ENCODE measurements at places on chromosomes 11 and 22.

GRCh38 chr11:45649544-45650165 lies 15.8 kb downstream of the CHST1 start:
- no peak for DNase-seq

DNA sequence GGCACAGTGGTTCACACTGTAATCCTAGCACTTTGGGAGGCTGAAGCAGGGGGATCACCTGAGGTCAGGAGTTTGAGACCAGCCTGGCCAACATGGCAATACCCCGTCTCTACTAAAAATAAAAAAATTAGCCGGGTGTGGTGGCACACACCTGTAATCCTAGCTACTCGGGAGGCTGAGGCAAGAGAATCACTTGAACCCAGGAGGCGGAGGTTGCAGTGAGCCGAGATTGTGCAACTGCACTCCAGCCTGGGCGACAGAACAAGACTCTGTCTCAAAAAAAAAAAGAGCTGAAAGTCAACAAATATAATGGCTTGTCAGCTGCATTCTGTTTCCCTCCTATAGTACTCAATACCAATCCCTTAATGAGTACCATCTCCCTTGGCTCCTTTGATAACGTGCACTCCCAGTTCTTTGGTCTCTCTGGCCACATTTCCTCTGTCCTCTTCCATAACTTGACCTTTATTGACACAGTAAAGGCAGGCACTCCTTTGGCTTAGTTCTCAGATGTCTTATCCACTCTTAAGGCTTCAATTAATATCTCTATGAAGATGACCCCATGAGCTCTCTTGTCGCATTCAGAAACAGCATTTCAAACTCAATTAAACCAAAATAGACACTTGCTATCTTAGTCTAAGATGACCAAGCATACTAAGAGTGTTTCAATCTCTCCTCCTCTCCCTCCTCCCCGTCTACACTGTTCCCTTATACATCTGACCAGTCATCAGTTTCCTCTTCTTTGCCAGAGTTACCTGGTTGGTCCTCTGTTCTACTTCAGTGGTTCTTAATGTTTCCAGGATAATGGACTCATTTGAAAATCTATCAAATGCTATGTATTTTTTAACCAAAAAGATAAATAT lies 4.8 kb downstream of the MAPK1 start:
- DNase-seq, result no peak

DNA sequence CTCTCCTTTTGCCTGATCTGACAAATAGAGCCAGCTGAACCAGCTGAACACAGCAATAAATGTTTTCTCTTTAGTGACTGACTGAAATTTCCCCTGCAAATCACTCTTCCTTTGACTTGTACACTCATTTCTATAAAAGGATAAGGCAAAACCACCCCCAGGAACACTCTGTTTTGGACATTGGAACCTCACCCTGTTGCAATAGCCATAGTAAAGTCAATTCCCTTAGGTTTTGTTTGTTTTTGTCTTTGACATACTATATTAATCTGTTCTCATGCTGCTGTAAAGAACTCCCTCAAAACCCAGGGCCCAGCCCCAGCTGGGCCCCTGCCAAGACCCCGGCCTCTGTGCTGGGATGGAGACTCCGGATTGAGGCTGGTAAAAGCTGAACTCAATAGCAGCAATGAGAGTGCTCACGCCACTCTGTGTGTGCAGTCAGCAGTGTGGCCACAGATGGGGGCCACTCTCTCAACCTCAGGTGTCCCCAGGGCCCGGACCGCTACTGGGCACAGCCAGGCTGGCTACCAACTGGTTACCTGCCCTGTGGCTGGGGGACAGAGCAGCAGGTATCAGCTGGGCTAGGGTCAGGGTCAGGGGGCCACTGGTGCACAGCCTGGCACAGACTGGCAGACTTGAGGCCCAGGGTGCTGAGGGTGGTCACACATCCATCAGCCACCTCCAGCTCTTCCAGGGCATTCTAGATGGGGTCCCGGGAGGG lies 597.4 kb downstream of the LUZP2 start:
- DNase-seq, result no peak

- no peak for DNase-seq
Observed at GRCh38 chr11:88680806-88681205, 343.3 kb upstream of the CTSC start.

- DNase-seq, result no peak
Observed at GRCh38 chr11:46661836-46662235, 38.6 kb downstream of the ARHGAP1 start.

GRCh38 chr11:114416441-114416961 lies 16.0 kb downstream of the RBM7 start:
- no peak for DNase-seq

GRCh38 chr11:79198898-79199250 lies 242.0 kb downstream of the TENM4 start:
- DNase-seq, result no peak

- DNase-seq, result no peak
Observed at GRCh38 chr11:88689548-88690240, 352.2 kb upstream of the CTSC start.

- no peak for DNase-seq
Observed at GRCh38 chr11:121555121-121555520, 102.4 kb upstream of the SORL1-AS1 start.

DNA sequence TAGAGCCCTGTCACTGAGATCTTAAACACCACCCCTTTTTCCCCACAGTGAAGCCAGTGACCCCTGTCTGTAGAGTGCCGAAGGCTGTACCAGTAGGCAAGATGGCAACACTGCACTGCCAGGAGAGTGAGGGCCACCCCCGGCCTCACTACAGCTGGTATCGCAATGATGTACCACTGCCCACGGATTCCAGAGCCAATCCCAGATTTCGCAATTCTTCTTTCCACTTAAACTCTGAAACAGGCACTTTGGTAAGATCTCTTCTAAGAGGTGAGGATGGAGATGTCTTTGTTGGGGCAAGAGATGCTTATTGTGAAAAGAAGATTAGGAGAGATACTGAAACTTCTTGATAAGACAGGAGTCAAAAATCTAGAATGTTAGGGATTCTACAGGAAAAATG lies 75.9 kb downstream of the JAM3 start:
- DNase-seq, result no peak

- DNase-seq, result no peak
Observed at GRCh38 chr11:26849036-26849435, 127.2 kb upstream of the SLC5A12 start.

DNA sequence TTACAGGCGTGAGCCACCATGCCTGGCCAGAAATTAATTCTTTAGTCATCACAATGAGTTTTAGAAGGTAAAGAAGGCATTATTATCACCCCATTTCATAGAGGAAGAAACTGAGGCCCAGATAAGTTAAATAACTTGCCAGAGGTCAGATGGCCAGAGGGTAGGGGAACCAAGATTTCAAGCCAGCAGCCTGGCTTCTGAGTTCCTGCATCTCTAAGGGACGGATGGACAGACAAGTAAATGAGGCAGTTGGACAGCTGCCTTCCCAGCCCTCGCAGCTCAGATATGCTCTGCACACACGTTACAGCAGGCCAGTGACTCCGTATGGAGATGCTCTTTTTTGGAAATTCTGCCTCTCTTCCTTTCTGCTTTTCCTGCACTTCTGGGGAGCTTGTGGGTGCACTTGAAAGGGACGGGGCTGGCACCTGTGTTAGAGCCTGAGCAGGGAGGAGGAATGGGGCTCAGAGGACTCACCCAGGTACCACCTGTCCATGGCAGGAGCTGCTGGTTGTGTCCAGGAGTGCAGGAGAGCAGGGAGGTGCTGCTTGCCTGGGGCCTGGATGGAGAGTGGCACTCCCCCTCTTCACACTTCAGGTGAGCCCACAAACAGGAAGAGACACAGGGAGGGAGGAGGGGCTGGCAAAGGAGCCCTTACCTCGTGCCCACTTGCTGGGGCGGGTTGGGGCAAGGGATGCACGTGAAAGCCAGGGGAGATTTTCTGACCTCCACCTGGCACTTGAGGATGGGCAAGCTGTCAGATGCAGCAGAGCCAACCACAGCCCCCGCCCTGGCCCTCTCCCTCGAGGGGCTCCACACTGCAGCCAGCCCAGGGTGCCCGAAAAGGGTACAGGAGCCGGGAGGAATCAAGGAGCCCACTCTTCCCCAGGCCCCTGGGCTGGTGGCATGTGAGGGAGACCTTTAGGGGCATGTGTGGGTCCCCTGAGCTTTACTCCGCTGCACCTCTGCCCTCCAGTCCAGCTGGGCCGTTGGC lies 3.3 kb upstream of the FXYD2 start:
- no peak for DNase-seq

- DNase-seq, result no peak
Observed at GRCh38 chr11:108865406-108865805, 200.5 kb downstream of the DDX10 start.

DNA sequence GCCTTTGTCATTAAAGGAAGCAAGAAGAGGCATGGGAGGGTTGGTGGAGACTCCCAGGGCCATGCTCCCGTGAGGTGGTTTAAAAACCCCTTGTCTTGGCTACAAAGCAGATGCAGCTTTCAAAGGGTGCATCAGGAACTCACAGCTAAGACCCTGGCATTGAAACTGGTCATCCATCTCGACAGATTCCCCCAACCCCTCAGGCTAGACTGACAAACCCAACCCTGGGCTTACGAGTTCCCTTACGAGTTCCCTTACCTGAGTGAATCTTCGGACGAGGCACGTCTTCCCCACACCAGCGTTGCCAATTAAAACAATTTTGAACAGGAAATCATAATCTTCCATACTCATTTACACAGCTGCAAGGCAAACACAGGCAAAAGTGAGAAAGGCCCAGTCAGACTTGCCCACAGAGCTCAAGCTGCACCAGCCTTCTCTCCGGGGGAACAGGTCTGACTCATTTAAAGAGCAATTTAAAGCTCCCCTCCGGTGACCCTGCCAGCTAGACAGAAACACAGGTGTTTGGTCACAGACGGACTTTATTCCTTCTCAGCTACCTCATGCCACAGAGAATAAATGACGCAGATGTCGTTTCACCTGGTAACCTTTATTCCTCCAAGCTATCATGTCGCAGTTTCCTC lies 74.6 kb downstream of the RAB30 start:
- no peak for DNase-seq

- no peak for DNase-seq
Observed at GRCh38 chr11:46293066-46293465, 15.6 kb downstream of the CREB3L1 start.

DNA sequence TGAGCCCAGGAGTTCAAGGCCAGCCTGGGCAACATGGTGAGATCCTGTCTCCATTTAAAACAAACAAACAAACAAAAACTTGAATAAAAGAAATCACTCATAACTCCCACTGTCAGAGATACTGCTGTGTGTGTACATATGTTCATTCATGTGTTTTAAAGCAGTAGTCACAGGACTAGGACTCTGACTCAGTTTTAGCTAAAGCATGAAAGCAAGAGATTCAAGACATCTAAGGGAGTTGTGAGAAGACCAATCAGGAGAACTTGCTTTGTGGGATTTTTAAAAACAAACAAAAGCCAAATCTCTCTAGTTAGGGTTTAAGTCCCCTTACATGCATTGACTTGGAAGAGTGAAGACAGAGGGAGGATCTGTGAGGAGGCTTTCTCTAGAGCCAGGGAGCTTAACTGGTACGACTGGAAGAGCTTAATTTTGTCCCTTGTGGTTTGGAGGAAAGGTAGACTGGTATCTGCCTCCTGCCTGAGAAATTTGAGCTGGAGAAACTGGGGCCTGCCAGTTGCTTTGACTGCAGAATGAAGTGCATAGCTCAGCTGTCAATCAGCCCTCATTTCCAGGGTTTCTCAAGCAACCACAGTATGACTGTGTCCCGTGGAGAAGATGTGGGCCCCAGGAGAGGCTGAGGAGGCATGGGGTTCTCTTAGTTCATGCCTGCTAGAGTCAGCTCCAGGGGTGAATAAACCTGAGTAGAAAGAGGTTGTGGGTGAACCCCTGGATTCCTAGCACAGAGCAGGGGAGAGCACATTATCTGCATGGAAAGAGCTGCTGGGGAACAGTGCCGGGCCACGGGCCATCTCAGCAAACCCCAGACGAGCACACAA lies 30.6 kb downstream of the EXPH5 start:
- no peak for DNase-seq

DNA sequence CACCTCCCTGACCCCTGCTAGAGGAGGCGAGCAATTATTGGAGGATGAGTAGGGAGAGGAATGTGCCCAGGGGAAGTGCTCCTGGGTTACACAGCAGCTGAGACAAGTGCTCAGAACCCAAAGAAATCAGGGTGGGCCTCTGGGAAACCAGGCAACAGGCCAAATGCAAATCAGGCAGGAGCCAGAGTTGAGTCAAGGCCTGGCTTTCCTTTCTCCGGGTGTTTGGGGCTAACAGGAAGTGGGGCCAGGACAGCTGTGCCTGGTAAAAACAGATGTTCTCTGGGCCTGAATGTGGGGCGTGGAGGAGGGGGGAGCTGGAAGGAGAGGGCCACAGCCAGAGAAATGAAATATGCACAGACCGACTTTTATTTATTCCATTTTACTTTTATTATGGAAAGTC lies 22.0 kb downstream of the MFNG start:
- no peak for DNase-seq

GRCh38 chr11:2769409-2770095 lies 69.8 kb upstream of the KCNQ1OT1 start:
- no peak for DNase-seq

DNA sequence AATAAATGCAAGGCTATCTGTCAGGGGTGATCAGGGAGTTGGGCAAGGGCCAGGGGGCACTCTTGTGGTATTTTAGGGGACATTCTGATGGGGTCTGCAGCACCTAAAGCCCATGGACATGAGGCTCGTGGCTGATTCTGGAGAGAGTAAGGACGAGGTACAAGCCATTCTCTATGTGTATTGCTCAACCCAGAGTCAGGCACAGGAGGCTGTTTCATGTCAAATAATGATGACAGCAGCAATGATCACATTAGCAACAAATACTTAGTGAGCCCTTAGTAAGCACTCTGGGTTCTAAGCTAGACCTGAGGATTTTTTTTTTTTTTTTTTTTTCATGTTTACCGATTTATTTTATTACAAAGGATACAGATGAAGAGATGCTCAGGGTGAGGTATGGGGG lies 83.5 kb upstream of the THY1 start:
- DNase-seq, result no peak

- no peak for DNase-seq
Observed at GRCh38 chr11:100329352-100329751, 357.7 kb upstream of the ARHGAP42 start.

DNA sequence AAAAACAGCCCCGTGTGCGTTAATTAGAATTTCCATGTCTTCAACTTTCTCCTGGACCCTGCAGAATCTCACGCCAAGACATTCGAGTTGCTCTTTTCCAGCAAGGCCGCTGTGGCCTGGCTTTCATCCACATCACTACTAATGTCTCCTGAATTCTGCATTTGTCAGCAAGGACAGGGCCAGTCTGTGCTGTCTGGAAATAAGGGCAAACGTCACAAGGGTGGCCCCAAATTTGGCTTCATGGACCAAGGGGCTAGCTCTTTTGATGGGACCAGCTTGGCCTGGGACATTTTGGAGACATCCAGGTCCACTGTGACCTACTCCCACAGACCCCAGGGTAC lies 33.4 kb downstream of the KCNQ1OT1 start:
- no peak for DNase-seq
